T47D (cell line): ENCODE measurements at places on chromosomes 5 and 9.

GRCh38 chr9:89661956-89662717 is 57.3 kb downstream of the GADD45G start:
- peak; percentile 99 for DNase-seq

DNA sequence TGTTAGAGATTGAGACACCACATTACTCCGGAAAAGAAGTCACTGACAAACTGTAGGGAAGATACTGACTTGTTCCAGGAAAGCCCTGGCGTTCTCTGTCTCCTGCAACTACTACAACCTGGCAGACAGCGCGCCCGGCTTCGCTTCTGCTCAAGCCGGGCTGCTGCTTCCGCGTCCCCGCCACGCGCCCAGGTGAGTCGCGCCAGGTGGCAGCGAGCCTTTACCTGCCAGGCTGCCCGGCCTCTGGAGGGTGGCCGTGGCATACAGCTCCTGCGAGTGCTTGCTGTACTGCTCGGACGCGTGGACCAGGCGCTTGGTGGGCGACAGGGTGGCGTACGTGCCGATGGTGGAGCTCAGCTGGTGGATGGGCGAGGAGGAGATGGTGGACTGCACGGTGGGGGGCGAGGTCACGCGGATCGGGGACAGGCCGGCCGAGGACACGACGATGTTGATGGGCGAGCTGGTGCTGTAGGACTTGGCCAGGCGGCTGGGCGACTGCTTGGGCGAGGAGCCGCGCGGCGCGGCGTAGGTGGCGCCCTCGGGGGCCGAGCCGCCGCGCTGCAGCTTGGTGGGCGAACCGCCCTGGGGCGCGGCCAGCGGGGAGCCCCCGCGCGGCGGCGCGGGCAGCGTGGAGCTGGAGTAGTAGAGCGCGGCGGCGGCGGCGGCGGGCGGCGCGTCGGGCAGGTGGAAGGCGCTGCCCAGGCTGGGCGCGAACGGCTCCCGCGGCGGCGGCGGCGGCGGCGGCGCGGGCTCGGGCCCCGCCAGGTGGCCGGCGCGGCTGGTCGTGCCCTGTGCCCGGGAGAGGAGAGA is 519.6 kb downstream of the CTNND2 start:
- peak; percentile 33 for DNase-seq

- DNase-seq = no peak
Measured at GRCh38 chr5:79694652-79695051, 5.0 kb downstream of the CMYA5 start.

DNA sequence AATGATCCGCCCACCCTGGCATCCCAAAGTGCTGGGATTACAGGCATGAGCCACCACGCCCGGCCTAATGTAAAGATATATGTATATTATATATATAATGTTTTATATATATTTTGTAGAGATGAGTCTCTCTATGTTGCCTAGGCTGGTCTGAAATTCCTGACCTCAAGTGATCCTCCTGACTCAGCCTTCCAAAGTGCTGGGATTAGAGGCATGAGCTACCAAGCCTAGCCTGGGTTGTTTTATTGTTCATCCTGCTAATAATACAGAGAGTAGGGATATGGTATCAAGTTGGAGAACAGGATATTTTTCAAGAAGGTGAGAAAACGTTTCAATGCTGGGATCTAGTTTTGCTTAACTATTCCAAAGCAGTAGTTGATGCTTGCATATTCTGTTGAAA is 2.9 kb downstream of the SEC24A start:
- no peak for DNase-seq

DNA sequence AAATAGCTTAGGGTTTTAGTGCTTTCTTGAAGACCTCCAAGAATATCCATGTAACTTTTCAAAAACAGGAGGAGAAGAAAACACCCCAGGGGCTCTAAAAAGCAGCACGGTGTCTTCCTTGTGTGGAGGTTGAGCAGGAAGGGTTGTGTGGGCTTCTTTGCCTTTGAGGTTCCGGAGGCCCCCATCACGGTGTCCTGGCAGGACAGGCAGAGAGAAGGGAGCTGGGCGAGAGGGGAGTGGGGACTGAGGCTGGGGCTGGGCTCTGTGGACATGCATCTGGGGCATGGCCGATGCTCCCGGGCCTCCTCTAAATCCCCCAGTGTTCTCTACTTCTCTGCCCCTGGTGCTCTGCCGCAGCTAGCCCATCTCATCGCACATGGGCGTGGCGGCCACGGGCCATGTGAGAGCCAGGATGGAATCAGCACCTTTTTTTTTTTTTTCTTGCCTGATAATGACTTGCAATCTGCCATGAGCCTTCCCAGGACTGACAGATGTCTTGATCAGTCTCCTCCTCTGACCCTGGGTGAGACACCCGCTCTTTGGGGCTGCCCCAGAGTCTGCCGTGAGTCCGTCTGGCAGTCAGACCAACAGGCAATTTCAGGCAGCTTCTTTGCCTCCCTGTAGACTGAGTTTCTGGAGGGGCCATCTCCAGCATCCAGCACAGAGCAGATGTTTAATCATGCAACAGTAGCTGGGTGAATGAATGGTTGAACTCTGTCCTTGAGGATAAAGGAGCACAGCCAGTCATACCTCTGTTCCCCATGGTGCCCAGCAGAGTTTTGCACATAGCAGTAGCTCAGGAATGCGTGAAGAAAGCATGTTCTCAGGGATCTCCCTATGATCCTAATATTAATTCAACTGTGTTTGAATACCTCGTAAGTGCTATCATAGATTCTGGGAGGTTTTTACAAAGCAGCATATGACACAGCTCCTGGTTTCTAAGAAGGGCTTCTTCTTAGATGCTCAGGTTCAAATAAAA is 12.1 kb downstream of the CXCL14 start:
- DNase-seq = no peak

- peak; percentile 79 for DNase-seq
Measured at GRCh38 chr5:175501759-175502158, 23.4 kb downstream of the SFXN1 start.

DNA sequence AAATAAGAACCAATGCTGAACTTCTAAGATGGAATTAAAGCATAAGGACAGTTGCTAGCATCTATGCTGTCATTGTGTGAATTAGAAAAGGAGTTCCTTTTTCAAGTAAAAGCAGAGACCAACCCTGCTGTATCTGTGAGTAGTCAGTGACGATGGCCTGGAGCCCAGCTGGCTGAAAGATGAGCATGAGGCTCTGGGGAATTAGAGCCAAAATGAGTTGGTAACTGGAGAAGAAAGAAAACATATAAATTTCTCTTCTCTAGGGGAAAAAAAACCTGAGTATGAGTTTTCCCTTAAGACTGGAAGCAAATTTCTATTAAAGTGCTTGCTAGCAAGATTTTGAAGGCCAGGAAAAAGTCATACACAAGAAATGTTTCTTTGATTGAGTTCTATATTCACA is 1.6 kb upstream of the SPZ1 start:
- no peak for DNase-seq

- DNase-seq = no peak
Measured at GRCh38 chr5:133236541-133236951, 184.7 kb downstream of the HSPA4 start.

DNA sequence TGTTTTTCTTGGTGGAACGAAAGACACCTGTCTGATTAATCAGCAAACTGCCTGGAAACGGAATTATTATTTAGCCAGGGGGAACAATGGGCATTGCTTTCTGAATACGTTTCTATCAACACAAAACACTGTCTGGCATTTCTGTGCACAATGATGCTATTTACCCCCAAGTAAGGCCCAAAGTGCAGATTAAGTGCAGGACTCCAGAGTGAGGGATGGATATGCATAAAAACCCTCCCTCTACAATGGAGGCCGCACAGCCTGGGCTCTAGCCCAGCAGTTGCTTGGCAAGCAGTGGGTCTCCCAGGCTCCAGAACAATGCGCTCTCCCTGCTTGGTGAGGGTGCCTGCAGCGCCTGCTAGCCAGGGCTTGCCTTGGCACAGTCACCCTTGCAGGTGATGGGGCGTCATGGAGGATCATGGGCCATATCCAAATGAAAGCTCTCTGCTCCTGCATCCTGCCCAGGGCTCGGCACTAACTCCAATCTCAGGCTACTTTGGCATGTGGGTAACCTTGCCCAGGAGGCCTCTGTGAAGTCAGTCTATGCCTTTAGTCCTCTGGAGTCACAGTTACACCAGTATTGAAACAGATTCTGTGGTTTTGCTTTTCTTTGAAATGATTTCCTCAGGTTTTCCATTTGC is 11.5 kb upstream of the SPATA24 start:
- no peak for DNase-seq

DNA sequence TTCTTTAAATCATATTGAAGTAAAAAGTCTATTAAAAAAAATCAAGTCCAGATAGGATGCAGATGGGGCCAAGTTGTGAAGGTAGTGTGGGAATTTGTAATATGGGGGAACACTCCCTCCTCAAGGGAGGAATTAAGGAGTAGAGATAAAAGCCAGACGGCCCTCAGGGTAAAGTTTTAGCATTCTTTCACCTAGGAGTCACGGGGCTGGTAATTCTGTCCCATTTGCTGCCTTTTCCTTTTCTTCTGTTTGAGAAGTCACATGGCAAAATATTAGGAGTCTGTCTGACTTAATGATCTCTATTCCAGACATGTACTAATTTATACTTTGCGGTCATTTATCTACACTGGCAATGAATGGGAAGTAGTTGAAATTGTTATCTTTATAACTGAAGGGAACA is 61.9 kb downstream of the SNX24 start:
- DNase-seq = peak; percentile 29

DNA sequence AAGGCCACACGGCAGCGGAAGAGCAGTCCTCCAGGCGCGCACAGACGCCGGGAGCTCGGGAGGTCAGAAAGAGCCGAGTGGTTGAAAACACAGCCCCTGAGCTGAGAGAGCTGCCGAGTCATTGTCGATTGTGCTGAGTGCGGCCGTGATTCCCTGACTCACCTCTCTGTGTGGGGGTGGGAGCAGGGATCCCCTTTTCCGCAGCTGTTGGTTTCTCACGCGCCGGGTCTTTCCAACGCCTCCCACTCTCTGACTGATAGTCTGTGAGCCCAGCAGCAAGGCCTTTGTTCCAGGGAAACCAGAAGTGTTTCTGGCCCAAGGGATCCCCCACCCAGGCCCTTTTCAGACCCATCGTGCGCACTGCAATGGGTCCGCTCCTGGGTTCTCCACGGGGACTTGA is 97.3 kb downstream of the MRPL36 start:
- no peak for DNase-seq

- no peak for DNase-seq
Measured at GRCh38 chr5:1447671-1448361, 2.6 kb upstream of the SLC6A3 start.
